Thoracic aorta (tissue), 2 donors: ENCODE measurements at places on chromosomes 3 and 15.

DNA sequence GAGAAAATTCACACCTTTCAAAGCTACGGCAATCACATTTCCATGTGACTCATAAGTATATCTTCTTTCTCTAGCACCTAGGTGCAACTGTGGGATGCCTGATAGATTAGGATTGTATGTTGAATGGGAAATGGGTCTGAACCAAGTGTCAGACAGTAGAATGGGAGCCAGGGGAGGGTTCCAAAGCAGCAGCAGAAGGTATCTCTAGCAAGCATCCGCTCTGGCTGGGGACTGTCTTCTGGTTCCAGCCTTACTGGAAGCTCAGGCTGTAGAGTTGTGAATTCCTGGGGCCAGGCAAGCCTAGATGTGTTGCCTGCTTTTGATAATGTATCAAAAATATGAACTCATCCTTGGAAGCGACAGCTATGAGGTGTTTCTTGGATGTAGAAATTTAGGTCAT, 2.1 kb upstream of the CHL1 start:
- no peak for DNase-seq

DNA sequence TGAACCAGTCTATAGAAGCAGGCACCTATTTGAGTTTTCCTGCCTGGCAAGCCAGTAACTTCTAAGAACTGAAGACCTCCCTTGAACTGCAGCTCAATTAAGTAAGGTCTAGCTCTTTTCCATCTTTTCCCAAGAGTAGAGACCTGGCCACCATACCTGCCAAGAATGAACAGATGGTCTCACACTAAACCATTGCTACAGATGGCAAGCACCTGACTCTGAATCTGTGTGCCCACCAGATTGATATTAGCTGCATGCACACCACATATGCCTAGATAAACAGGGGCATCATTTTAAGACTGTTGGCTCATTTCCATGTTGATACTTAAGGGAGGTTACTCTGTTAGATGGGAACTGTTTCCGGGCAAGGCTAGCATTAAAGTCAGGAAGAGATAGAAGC, 34.8 kb upstream of the GSK3B start:
- no peak for DNase-seq

DNA sequence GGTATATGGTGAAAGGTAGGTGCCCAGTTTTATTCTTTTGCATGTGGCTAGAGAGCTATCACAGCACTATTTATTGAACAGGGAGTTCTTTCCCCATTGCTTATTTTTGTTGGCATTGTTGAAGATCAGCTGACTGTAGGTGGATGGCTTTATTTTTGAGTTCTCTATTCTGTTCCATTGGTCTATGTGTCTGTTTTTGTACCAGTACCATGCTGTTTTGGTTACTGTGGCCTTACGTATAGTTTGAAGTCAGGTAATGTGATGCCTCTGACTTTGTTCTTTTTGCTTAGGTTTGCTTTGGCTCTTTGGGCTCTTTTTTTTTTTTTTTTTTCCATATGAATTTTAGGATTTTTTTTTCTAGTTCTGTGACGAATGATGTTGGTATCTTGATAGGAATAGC, 139.2 kb upstream of the CTNNB1 start:
- no peak for DNase-seq

DNA sequence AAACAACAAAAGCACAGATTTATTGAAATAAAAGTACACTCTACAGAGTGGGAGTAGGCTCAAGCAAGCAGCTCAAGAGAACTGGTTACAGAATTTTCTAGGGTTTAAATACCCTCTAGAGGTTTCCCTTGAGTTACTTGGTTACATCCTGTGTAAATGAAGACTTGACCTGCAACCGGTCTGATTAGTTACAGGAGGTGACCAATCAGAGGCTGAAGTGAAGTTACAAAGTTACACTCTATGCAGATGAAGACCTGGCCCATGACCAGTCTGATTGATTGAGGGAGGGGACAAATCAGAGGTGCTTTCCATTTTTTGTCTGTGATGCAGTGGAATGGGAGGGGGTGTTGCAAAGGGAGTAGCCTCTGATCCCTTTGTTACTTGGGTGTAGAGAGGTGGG, 723.4 kb downstream of the ZPLD1 start:
- DNase-seq = no peak

DNA sequence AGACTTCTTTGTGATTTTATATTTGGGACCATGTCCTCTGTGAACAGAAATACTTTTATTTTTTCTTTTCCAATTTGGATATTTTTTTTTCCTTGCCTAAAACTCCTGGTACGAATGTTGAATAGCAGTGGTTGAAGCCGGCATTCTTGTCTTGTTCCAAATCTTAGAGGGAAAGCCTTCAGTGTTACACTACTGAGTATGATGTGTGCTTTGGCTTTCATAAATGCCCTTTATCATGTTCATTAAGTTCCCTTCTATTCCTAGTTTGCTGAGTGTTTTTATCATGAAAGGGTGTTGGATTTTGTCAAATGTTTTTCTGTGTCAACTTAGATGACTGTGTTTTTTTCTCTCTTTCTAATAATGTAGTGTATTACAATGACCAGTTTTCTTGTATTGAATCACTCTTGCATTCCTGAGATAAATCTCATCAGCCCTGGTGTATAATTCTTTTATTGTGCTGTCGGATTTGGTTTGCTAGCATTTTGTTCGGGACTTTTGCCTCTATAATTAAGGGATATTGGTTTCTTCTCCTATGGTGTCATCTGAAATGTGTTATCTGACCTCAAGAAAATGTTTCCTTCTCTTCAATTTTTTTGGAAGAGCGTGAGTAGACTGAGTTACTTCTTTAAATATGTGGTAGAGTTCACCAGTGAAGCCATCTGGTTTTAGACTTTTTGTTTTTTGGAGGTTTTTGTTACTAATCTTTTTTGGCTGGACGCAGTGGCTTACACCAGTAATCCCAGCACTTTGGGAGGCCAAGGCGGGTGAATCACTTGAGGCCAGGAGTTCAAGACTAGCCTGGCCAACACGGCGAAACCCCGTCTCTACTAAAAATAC, 33.3 kb downstream of the MAP1A start:
- DNase-seq = no peak

DNA sequence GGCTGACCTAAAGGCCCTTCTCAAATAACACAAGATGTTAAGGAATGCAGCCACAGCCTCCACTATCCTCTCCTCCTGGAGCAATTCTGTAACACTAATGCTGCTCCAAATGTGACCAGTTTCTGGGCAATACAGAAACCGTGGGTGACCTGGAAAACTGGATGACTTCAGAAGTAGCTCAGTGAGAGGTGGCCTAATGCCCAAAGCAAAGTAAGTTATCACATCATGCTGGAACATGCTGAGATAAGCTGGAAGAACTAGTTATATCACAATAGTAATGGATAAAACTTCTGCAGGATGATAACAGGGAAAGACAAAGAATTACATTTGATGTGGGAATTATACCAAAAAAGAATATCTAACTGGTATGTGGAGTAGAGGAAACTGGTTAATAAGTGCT, 72.0 kb downstream of the DHX30 start:
- DNase-seq = no peak

GRCh38 chr3:107816107-107816506, 274.7 kb downstream of the CD47 start:
- no peak for DNase-seq

DNA sequence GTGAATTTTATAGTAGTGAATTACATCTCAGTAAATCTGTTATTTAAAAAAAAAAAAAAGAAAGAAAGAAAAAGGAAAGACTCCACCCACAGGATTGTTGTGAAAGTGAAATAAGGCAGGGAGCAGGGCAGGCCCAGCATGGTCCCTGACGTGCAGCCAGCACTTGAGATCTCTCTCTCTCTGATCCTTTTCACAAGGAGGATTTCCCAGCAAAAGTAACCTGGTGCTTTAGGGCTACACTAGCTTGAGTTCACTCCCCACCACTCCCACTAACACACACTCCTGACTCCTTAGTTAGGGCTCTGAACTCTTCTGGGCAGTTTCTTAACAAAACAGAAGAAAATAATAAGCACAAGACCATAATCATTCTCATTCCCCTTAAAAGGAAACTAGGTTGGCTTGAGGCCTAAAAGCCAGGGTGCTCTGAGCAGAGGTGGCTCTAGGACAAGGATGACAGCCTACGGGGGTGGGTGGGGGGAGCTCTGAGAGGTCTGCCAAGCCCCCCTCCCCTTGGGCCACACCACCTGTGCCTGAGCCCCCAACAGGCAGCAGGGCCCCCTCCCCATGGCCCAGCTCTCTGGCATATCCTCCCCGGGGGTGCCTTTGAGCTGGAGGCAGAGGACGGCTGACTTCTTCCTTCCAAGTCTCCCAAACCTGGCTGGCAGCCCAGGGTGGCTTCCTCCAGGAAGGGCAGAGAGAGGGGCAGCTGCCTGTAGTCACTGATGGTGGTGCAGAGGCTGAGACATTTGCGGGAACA, 856 bp downstream of the TMEM40 start:
- no peak for DNase-seq

DNA sequence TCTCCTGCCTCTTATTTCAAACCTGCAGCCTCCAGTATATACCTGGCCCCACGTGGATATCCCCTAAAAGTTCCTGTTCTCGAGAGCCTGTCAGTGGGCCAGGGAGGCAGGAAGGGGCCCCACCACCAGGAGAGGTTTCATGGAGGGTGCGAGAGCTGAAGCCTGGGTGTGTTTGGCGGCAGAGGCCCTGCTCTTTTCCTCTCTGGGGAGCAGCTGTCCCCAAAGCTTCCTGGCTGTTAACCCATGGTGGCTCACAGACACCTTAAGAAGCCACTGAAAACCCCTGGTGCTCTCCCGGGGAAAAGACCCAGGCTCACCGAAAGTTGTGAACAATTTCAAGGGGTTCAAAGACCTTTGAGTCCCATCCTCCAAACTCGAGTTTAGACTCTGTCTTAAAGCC, 1.1 kb downstream of the PRRT3 start:
- DNase-seq = no peak

- DNase-seq = no peak
These were observed 541.5 kb downstream of the GABRG3 start for GRCh38 chr15:27512281-27513001.
